Stimulated activated CD8-positive, alpha-beta memory T cell treated with anti-CD3 and anti-CD28 coated beads, Interleukin-7, amount 100 ng/mL, for 4 hours (primary cell): ENCODE measurements at places on chromosomes 16 and 17.

DNA sequence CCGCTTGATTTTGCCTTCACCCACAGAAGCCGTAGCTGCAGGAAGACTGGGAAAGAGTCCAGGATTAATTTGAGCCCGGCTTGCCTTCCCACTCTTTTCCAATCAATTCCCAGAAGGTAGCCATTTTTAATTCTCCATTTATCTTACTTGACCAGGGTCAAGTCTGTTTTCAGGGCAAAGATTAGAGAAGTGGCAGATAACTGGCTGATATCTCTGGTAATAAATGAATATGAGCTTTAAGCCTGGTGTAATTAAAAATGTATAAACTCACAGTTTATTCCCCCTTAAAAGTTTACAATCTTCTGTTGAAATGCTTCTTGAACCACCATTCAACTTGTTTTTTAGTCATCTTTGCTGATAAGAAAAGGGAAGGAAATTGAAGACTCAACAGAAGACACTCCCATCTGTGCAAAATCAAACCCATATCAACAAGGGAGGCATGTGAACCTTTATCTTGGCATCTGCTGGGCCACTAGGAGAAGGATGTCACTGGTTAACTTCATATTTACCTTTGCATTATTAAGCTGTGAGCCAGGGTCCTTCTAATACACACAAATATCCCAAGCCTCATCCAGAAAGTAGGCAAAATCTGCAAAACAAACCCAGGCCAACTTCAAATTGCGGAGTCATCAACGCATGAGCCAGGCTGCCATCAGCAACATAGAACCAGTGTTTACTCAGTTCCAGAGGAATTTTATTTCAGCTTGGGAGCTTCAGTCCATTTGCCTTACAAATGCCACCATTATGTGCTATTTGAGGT, 314.6 kb upstream of the MAF start:
- no peak for DNase-seq

GRCh38 chr16:67966549-67967182, 1.8 kb downstream of the SLC12A4 start:
- no peak for DNase-seq

GRCh38 chr17:8991514-8992285, 26.2 kb upstream of the PIK3R5 start:
- peak; percentile 53 for DNase-seq

DNA sequence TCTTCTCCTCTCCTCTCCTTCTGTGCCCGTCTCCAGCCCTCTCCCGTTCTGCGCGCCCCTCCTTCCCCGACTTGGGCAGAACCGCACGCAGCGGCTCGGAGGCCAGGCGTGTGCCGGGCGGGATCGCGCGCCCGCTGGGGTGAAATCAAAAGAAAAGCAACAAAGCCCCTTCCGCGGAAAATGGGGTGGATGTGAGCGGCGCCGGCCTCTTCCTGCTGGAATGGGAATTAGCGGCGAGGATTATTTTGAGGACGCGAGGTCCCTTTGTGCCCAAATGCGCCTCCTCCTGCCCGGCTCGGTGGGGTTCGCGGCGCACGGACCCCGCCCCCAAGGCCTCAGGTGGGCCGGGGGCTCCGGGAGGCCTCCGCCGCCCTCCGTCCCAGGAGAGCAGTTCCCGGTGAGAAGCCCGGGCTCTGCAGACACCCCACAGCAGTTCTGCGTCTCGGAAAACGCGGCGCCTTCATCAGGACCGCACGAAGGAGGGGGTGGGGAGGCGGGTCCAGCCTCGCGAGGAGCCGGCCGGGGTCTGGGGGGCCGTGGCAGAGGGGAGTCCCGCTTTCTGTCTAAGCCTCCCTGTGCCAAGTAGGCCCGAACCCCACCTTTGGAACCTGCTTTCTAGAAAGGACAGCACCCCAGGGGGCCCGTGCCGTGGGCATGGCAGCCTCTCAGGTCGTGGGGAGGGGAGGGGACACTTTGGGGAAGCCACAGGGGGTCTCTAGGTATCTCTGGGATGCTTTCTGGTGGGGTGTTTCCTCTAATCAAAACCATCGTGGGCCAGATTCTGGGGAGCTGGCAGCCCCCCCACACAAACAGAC, 91.0 kb upstream of the CBX4 start:
- DNase-seq = no peak

DNA sequence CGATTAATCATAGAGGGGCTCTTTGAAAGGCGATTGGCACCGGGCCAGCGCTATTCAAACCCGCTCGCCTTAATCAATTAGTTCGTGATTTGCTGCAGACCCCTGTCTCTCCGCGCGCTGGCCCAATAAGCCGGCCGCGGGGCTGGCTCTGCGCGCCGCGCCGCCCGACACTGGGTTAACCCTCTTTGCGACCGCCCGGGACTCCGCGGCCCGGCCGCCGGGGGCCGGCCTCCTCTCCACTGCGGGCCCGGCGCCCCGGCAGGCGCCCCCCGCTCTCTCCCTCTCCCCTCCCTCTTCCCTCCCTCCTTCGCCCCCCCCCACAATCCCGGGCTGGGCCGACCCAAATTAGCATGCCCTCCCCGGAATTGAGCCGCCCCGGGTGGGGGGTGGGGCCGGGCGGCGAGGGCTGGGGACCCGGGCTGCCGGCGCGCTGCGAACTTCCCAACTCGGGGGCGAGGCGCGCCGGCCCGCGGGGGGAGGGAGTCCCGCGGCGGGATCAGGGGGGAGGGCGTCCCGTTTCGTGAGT, 428 bp upstream of the SALL1 start:
- no peak for DNase-seq

DNA sequence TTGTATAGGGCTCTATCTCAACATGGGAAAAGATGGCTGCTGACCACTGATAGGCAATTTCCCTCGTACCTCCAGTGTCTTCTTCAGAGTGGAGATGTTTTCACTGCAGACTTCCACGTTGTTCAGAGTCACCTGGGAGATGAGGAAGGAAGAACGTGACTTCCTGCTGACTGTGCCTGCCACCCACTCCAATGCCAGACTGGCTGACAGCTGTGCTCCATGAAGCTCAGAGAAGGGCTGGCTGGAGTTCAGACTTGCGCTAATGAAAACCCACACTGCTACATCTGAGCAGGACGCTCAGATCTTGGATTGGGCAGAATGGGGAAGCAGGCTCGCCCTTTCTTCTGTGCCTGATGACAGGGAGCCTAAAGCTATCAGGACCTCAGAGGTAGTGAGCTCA, 33.1 kb downstream of the COG4 start:
- DNase-seq = no peak

- DNase-seq = no peak
Measured at GRCh38 chr16:67200491-67200890, 1.6 kb downstream of the ELMO3 start.

GRCh38 chr16:25966172-25967097, 274.7 kb downstream of the HS3ST4 start:
- no peak for DNase-seq

DNA sequence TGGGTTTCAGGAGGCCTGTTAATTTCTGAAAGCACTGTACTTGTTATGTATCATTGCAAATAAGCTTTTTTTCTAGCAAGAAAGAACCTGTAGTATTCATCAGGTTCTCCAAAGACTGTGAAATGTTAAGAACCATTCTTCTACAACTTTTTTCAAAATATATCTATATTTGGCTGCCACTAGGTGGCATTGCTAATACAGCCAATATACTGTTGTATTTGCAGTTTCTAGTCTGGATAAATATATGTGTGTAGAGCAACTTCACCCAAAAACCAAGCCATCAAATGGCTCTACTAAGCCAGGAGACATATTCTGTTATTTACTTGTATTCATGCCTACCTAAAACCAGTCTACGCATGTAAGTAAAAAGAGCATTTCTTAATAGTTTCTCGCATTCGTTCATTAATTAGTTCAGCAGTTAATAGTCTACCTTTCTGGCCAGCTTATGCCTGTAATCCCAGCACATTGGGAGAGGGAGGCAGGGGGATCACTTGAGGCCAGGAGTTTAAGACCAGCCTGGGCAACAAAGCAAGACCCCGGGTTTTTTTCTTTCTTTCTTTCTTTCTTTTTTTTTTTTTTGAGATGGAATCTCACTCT, 39.5 kb downstream of the VMP1 start:
- DNase-seq = no peak

GRCh38 chr16:76445815-76446214, 168.6 kb downstream of the CNTNAP4 start:
- no peak for DNase-seq

- no peak for DNase-seq
Measured at GRCh38 chr17:9899280-9900043, 5.6 kb downstream of the RCVRN start.

- no peak for DNase-seq
Measured at GRCh38 chr17:81252326-81252986, 13.3 kb downstream of the NDUFAF8 start.

DNA sequence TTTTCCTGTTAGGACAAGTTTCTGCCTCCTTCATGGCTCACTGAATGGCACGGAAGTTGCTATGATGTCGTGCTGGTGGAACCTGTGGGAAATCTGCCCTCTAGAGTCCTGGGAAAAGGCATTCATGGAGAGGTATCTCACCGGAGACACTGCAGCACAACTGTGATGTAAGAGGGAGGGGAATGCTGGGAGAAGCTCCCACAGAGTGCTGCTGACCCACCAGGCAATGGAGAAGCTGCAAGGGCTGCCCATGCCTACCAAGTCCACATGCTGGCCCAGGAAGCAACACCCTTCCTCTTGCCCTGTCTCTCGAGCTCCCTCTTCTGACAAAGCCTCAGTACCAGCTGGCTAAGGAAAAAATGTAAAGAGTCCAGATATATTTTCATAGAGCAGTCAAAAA, 45.2 kb upstream of the SLC5A11 start:
- DNase-seq = no peak

GRCh38 chr17:48181653-48182052, 74.1 kb downstream of the SNX11 start:
- DNase-seq = no peak

DNA sequence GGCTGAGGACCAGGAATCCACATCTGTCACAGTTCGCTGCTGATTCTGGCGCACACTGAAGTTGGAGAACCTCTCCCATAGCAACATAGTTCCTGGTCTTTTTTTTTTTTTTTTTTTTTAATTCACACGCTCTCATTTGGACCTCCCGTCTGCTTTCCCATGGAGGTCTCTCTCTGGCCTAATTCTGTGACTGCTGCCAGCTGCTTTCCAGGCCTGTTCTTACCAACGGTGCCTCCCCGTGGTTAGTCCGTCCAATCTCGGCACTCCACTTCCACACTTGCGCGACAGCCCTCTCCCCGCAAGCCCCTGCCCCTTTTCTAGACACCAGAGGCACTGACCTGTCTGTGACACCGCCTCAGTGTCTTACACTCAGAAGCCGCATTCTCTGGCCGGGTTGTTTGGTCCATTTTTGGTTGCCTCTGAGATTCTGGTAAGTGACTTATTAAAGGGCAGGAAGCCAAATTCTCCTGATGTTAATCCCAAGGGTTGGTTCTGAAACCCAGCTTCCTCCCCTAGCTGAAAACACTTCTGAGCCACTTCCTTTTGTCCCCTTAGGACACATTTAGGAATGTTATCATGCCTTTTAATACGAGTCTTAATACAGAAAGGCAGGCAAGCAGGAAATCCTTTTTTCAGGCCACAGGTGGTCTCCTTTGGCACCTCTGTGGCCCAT, 1.1 kb upstream of the AKTIP start:
- DNase-seq = no peak

- DNase-seq = no peak
Measured at GRCh38 chr16:75207831-75208230, 870 bp upstream of the CTRB2 start.

DNA sequence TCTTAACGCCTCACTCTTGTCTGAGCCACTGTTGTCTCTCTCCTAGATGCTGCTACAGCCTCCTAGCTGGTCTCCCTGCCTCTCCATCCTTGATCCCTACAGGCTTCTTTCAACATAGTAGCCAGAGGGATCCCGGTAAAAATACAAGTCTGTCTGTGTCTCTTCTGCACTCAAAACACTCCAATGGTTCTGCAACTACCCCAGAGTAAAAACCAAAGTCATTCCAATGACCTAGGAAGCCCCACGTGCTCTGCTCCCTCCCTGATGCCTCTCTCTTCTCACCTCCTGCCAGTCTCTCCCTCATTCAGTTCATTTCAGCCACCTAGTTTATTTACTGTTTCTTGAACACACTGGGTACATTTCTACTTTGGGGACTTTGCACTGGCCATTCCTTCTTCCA, 135.2 kb downstream of the NPIPB5 start:
- DNase-seq = no peak

- DNase-seq = no peak
Measured at GRCh38 chr16:77993111-77993985, 29.0 kb upstream of the CLEC3A start.

DNA sequence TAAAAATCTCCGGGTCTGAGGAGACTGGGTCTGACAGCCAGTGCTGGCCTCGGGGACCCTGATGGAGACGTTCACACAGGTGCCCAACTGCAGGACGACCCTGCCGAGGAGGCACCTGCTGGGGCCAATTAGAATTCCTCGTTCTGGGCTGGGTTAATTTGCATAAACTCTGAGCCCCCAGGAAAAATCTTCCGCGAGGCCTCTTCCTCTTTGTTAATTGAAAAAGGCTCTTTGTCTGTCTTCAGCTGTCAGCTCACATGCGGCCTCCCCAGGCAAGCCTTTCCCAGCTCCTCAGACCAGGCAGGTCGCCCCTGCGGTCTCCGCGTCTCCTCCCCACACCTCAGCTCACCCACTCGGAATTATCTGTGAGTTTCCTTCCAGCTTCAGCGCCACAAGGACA, 400.2 kb downstream of the SEC14L1 start:
- DNase-seq = no peak

DNA sequence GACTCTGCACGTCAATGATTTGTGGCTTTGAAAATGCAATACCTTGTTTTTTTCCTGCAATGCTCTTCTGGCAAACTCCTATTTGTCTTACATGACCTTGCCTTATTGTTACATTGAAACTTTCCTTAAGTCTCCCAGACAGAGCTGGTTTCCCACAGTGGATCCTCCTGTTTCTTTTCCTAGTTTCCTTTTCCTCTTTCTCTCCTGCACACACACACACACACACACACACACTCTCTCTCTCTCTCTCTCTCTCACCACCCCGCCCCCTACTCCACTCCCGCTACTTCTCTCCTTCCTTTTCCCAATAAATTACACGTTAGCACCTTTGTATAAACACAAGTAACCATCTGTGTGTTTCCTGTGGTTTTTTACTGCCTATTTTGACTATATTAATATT, 2.3 kb downstream of the ORC6 start:
- DNase-seq = no peak

DNA sequence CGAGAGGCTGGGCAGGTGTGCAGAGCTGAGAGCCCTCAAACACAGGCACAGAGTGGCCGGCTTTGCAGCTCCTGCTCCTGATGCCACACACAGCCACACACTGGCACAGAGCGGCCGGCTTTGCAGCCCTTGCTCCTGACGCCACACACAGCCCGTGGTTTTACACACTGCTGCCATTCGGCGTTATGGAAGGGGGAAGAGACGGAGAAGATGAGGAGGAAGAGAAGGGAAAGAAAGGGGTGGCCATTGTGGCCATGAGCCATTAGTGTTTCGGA, 26.8 kb downstream of the WSCD1 start:
- DNase-seq = no peak

DNA sequence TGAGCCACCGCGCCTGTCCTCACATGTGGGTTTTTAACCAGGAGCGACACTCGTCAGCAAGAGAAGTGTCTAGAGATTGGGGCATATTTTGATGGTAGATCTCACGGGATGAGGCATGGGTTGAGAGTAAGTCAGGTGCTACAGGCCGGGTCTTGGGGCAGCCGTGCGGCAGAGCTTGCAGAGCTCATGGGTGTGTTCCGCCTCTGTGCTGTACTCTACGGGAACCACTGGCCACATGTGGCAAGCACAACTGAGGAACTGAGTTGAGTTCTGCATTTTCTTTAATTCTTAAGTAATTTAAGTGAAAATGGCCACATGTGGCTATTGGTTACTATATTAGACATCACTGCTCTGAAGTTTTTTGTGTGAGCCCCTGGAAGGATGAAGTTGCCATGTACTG, 9.6 kb downstream of the CLUAP1 start:
- no peak for DNase-seq
